IMR-90 (cell line): ENCODE measurements at places on chromosomes 5 and 9. TPM values are rescaled to one million over a fixed set of nuclear protein-coding genes. Genes with fewer than 3 reads are reported as not detected.
A peak's percentile ranks its signal among the peaks of the same experiment; 100 is the strongest.

DNA sequence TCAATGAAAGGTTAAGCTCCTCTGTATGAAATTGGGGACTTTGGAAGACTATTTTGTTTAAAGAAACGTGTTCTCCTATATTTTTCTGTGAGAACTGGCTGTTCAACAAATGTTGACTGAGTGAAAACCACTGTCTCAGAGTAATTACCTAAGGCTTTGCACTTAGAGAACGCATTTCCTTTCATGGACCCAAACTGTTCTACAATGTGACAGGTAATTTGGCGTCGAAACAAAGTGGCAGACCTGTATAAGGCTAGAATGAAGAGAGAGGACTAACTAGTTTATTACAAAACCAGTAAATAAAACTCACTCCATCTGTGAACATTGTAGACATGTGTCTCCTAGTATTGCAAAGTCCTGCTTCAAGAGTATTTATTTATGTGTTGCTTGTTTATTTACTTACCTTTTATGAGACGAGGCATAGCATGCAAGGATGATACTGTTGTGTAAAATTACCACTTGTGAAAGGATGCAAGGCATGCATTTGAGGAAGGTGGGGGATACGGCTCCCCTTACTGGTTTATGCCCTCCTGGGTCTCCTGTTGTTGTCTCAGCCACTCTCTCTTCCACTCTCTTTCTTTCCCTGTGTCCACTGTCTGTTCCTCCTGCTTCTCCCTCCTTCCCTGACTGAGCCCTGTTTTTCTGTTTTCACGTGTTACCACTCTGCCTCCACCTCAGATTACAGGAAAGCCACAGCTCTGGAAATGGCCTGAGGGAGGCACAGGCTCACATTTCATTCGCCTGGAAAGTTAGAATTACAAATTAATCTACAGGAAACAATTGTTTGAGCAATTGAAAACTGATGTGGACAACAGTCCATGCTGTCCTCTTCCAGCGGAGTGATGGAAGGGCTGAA lies 444.0 kb upstream of the ZNF608 start:
- DNase-seq: peak; percentile 27

GRCh38 chr5:64458948-64459347 lies 46.9 kb upstream of the RGS7BP start:
- no peak for DNase-seq

DNA sequence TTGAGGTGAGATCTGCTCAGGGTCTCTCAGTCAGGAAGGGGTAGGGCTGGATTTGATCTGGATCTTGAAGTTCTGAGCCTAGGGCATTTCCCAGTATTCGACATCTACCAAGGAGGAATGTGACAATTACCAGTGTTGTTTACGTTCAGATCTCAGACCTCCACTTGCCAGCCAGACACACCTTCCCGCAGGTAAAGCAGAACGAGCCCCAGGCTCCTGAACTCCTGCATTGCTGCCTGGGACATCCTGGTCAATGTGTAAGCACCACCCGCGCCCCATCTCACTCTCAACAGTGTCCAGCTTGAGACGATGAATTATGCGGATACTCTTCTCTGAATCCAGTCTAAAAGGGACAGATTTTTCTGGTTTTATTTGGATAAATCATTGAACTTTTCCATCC lies 56.7 kb upstream of the PTCH1 start:
- DNase-seq: no peak

Gene MAP1B
- 183 and 212 TPM in 2 replicates for total RNA-seq

Gene PROB1
- total RNA-seq: under 0.01 TPM in 2 replicates

Gene FST
- total RNA-seq: 141 and 187 TPM in 2 replicates

Gene REEP2
- total RNA-seq: 12.4 and 20.3 TPM in 2 replicates
